C1 segment of cervical spinal cord (tissue), 14 donors: ENCODE measurements at places on chromosomes 12 and 14.

DNA sequence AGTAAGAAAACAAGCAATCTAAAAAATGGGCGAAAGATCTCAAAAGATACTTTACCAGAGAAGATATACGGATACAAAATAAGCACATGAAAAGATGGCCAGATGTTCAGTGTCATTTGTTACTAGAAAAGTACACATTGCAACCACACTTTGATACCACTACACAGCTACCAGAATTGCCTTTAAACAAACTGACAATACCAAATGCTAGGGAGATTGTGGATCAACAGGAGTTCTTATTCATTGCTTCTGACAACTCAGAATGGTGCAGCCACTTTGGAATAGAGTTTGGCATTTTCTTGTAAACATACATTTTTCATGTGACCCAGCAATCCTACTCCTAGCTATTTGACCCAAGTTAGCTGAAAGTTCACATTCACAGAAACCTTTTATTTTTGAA is 136.3 kb downstream of the FUT8 start:
- DNase-seq, result no peak

- no peak for DNase-seq
Observed at GRCh38 chr12:3744229-3744901, 8.5 kb downstream of the CRACR2A start.

GRCh38 chr12:95590775-95591174 is 39.5 kb upstream of the USP44 start:
- DNase-seq, result no peak

DNA sequence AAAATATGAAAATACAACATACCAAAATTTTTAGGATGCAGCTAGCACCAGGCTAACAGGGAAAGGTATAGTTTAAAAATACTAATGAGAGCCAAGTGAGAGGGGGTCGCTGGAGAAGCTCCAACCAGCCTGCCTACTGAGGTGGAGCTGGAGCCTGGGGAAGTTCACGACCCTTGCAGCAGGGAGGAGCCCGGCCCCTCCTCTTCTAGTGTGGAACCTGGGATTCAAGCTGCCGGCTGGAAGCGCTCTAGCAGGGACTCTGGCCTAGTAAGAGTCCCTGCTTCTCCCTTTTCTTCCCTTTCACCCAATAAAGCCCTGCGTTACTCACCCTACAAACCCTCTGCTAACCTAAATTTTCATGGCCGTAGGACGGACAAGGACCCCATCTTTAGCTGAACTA is 5.0 kb upstream of the KCNK13 start:
- no peak for DNase-seq

- DNase-seq, result no peak
Observed at GRCh38 chr12:102900389-102900788, 16.7 kb downstream of the PAH start.
